ENCODE measurements at places on chromosomes 7 and 10.
A peak's percentile ranks its signal among the peaks of the same experiment; 100 is the strongest.

DNA sequence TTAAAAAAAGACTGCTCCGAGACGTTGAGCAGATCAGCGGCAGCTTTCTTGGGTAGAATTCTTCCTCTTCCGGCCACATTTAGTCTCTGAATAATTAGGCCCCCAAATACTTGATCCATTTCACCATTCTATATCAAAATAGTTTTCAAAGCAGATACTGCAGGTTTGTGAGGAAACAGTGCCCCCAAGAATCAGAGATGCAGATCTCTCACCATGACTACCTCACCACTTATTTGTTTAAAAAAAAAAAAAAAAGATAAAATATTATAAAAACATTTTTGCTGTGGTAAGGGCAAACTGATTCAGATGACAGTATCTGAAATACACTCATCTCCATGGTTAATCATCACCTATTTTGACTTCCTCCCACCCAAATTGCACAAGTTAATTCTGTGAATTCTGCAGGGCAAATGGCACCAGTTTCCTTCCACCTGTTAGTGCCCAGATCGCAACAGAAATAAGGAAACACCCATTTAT lies 210.4 kb downstream of the FAM107B start:
- no peak for DNase-seq

GRCh38 chr7:151452680-151453325 lies 12.9 kb upstream of the CRYGN start:
- DNase-seq = no peak

- peak; percentile 60 for DNase-seq
Measured at GRCh38 chr10:102310361-102311024, 65.2 kb downstream of the GBF1 start.

DNA sequence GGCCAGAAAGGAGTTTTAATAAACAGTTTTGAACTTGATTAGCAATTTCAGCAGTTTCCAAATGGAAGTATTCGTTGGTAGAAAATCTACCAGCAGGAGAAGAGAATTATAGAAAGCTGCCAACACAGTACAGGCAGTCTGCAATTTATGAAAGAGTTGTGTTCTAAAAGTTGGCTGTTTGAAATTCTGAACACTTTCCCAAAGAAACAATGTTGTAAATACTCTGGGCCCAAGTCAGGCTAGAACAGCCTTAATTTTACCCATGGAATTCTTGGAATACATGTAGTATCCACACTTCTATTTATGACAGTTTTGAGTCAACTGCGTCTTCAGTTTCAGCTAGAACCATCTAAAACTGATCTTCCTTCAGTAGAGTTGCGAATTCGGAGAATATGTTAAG lies 42.5 kb downstream of the AVL9 start:
- no peak for DNase-seq

DNA sequence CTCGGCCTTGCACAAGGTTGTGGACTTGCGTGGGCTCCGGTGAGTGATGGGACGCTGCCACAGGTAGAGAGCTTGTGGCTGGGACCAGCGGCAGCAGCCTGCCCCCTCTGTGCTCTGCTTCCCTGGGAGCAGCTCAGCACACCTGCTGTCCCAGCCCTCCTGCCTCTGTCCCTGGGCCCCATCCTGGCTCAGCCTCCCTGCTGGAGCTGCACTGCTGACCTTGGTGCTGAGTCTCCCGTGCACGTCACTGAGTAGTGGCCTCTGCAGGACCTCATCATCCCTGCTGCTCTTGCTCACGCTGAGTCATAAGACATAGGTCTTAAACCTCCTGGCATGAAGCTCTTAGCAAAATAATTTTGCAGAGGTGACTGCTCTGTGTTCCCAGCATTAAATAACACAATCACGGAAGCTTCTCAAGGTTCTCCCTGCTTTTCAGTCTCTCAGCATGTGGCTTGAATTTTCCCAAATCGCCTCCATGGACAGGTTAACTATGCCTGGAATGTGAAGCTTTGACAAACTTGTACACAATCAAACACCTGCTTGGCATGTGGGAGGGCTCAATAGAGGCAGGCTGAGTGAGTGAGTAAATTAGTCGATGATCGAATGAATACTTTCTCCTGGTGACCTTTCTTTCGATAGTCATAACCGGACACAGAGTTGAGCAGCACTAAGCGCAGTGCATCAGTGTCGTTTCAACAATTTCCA lies 63.8 kb upstream of the NPS start:
- DNase-seq = peak; percentile 65

DNA sequence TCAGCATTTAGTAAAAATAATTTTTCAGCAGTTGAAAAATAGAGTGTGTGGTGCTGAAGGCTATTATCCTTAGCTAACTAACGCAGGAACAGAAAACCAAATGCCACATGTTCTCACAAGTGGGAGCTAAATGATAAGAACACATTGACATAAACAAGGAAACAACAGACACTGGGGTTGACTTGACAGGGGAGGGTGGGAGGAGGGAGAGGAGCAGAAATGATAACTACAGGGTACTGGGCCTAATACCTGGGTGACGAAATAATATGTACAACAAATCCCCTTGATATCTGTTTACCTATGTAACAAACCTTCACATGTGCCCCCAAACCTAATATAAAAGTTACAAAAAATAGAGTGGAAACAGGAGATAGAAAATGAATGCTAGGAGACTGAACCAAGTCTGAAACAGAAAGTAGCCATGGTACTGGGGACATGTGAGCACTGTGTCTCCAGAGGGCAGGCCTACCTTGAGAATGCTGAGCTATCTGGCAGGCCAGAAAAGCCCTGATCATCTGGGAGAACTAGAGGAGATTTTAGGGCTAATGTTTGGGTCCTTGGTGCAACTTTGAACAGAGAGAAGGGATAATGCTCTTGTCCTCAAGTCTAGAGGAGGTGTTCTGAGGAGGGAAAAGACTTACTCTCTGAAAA lies 4.7 kb upstream of the EFCAB10 start:
- DNase-seq = no peak

All from mesendoderm (in vitro differentiated cells).